Tibial nerve (tissue), 4 donors: ENCODE measurements at places on chromosomes 2 and 18.

- DNase-seq = no peak
These were observed 50.7 kb upstream of the DDX18 start for GRCh38 chr2:117763804-117764203.

DNA sequence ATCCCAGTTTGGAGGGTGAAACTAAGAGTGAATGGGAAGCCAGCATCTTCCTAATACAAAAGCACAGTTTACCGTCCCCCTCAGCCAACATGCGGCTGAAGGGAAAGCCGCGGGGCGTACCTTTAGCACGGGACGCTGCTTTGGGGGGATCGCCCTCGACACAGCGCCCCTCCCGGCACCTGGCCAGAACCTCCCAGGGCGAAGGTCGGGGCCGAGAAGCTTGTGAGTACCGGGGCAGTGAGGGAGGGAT is at the start of gene METTL8:
TSS of gene METTL8 (minus strand) at position 228 of the 250 bp plus-strand sequence. CDS start 41,805 bp downstream, outside the sequence.
- no peak for DNase-seq

GRCh38 chr2:171512014-171512413 is 10.3 kb upstream of the CYBRD1 start:
- DNase-seq = no peak

- DNase-seq = no peak
These were observed 62.3 kb upstream of the STON1 start for GRCh38 chr2:48467637-48468036.

DNA sequence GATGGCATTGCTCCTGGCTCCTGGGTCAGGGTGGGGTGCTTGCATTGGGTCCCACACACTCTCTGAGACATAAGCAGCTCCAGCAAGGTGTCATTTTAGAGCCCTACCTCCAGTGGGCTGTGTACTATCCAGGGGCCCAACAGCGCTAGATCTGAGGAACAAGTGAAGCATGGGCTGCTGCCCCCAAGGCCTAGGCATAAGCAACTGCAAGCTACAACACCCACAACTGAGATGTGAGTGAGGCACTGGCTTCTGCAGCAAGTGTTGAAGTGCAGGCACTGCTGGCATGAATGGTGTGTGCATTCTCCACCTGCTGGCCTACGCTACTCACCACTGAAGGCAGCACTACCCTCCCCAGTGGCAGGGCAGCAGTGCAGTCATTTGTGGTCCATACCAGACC is 81.0 kb upstream of the STK39 start:
- DNase-seq = no peak

DNA sequence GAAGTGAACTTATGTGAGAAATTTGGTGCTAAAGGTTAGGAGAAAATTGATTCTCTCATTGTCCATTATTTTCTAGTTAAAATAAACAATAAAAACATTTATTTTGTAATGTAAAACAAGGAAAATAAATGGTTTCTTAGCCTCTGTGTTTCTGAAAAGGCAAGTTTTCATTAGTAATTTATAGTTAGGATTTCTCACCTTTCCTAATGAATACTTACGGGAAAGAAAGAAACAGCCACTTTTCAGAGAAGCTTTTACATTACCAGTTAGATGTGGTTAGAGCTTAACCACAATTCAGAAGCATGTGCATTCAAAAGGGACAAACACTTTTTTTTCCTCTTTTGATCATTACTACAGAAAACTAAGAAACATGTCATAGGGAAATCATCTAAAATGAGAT is 18.8 kb downstream of the NEMP2 start:
- DNase-seq = no peak

DNA sequence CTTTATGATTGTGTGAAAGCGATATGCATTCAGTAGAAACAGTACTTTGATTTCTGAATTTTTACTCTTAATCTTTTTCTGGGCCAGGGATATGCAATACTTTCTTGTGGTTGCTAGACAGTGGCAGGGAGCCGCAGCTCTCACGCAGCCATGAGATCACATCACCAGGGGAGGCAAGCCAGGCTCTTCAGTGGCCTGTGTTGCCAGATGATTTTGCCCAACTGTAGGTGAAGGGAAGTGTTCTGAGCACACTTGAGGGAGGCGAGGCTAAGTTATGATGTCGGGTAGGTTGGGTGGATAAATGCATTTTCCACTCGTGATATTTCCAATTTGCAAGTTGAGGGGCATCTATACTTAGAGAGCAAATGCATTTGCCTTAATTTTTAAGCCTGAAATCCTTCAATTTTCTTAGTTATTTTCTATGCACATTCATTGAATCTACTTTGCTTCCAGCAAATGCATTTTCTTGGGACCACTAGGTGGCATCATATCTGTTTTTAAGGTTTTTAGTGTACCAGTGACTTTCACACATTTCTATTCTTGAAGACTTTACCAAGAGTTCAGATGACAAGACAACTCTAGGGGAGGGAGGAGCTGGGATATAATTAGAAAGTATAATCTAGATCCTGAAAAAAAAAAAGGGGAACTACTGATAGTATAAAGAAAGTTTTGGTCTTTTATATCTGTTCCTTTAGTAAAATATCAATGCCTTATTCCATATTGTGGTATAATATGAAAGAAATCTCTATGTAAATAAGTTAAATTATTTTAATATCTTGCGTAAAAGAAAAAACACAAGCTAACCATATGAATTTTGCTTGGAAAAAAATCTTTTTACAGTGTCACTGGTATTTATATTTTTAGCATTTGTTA is 643.3 kb downstream of the SOCS6 start:
- peak; percentile 9 for DNase-seq

GRCh38 chr2:170925923-170926322 is 3.1 kb upstream of the GORASP2 start:
- no peak for DNase-seq

- DNase-seq = no peak
These were observed 31.0 kb downstream of the TCF7L1 start for GRCh38 chr2:85164145-85164569.

DNA sequence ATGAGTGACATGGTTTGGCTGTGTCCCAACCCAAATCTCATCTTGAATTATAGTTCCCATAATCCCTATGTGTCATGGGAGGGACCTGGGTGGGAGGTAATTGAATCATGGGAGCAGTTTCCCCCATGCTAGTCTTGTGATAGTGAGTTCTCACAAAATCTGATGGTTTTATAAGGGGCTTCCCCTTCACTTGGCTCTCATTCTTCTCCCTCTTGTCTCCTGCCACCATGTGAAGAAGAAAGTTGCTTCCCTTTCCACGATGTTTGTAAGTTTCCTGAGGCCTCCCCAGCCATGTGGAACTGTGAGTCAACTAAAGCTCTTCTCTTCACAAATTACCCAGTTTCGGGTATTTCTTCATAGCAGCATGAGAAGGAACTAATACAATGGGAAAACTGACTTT is 14.0 kb downstream of the DNAH7 start:
- DNase-seq = no peak

GRCh38 chr2:33437297-33437696 is 39.2 kb upstream of the RASGRP3 start:
- no peak for DNase-seq

- DNase-seq = no peak
These were observed 218.0 kb downstream of the IRS1 start for GRCh38 chr2:226581661-226582060.

GRCh38 chr2:635687-636621 is 41.3 kb downstream of the TMEM18 start:
- no peak for DNase-seq

DNA sequence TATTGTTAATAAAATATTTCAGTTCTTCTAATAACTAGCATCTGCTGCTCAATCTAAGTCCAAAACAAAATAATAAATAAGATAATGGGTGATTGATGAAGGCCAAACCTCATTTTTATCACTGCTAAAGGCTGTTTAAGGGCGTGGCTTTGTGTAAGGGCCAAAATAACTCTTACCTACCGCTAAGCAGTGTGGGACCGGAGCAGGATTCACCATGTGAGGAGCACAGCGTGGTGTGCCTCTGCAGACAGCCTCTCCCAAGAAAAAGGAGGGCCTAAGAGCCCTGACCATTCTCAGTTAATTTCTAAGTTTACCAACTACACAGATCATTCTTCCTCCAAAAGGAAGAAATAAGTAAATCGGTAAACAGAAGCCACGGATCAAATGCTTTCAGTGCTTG is 353.7 kb downstream of the ARL6IP6 start:
- no peak for DNase-seq

DNA sequence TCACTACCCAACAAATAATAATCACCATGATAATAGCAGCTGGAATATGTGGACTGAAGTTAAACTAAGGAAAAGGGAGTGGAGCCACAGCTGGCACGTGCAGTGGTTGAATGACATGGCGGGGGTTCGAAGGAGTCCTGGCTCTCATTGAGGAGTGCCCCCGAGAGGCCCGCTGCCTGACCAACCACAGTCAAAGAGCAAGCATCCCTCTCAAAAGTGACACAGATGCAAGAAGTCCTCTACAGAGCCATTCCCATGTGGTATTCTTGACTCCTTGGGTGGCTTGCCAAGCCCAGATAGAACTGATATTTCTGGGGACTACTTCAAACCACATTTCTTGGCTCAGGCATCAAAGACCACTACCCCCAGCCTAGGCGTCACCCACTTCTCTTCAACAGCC is 405.1 kb downstream of the TNS1 start:
- DNase-seq = no peak

DNA sequence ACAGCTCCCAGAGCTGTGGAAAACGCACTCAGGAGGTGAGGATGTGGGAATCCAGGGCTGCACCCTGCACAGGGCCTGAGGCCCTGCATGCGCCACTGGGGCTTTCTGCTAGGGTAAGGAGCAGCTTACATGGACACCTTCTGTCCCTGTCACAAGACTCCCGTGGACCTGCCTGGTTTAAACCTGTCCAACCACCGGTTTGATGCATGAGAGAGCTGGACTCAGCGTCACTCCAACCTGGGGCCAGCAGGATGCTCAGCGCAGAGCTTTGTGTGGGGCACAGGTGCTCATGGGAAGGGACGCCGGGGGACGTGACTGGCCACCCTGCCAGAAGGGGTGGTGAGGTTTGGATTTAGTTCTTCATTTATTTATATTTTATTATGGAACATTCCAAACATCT is 24.2 kb downstream of the SNORC start:
- DNase-seq = no peak

DNA sequence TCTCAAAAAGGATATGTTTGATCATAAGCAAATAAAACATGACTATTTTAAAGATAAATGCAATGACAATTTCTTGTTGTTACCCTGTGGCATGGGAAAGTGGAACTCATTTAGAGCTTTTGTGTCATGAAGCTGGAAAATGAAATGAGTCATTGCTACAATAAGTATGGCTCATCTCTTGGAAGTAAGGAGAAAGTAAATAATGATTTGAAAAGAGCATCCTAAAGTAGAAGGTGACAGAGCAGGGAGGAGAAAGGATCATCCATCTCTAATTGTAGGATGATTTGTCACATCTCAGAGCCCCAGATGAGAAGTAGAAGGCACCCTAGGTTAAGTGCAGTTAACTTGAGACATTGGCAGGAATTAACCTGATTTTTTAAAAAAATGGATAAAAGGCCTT is 200.5 kb downstream of the CPS1 start:
- no peak for DNase-seq

DNA sequence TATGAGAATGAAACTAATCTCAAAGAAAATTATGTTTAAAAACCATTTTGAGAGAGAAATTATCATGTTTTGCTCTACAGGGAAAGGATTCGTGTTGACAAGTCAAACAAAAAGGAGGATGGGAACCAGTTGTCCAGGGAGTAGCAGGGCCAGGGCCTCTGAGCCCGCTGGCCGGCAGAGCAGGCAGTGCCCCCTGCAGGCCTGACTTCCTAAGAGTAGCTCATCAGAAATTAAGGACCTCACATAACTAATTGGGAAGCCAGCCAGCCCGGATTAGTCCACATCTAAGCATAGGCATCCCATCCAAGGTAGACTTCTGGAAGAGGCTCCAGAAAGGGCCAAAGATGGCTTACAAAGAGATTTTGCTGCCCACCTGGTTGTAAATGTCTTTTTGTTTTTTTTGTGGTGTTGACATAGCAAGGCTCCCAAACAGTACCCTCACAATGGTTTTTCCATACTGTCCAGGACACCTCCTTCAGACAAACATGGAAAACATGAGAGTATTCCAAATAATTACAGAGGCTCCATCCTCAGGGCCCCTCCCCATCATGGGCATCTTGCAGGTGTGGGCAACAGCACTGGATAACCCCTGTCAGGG is 241.2 kb upstream of the TANK start:
- DNase-seq = no peak

- no peak for DNase-seq
These were observed 243.1 kb upstream of the FANCL start for GRCh38 chr2:58484221-58484620.

GRCh38 chr18:21167641-21168377 is 56.2 kb upstream of the ROCK1 start:
- DNase-seq = no peak

- DNase-seq = peak; percentile 22
These were observed 14.1 kb upstream of the CHRNA1 start for GRCh38 chr2:174778085-174778981.

DNA sequence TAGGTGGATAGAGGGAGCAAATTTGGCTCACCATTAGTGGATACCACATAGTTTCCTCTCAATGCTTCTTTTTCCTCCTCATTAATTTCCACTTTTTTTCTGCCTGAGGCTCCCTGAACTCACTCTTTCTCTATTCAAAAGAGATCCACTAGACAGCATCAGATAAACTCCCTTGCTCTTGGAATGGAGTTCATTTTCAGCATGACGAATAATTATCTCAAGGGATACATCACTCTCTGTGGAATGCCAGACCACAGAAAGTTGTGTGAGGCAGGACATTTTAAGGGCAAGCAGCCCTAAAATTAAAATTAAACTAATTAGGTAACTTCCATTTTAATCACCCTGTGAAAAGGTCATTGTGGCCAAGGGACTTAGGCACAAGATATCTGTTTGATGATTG is 1920.1 kb upstream of the CELF4 start:
- DNase-seq = no peak
